ENCODE measurements at places on chromosomes 13 and 19. TPM values are rescaled to one million over a fixed set of nuclear protein-coding genes. Genes with fewer than 3 reads are reported as not detected.

DNA sequence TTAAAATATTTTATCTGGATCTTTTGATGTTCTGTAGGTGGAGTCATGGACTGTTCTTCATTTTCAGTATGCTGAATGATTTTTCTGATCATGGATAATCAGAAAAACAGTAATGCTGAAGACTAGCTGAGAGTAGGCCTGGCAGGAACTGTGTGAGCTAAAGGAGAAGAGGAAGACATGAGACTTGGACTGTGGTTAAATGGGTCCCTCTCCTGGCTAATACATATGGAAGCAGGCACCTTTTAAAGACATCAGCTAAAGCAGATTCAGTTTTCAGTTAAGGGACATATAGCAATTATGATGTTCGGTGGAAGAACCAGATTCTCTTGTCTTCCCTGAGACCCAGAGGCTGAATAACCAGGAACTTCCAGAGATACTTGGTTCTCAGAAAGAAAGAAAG lies 169.4 kb downstream of the OLFM4 start:
- no peaks in the 10 kb centered on the region for H3K36me3 ChIP-seq
- no peak for DNase-seq
- H3K4me1 ChIP-seq, result peaks cover 5% of the 10 kb centered on the region
- no peak overlapping the region for H3K27ac ChIP-seq
- no peak overlapping the region for H3K4me3 ChIP-seq
- peaks cover 13% of the 10 kb centered on the region for H3K27me3 ChIP-seq

DNA sequence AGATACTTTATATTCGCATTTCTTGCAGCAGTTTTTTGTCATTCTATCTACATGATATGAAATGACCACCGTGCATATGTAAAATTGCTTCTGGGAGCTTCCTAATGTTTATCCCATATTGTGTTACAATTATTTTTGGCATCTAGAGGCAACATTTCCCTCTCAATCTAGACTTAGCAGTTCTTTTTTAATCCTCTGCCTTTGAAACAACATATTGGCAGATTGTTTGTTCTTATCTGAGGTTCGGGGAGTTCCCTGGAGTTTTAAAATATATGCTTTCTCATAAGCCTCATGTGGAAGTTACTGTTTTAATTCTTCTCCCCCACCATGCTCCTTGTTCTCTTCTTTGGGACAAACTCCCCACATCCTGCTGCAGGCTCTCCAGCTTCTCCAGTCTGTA lies 130.1 kb upstream of the SLC10A2 start:
- H3K4me1 ChIP-seq, result no peaks in the 10 kb centered on the region
- DNase-seq, result peak; percentile 57
- no peak overlapping the region for H3K4me3 ChIP-seq
- no peaks in the 10 kb centered on the region for H3K27me3 ChIP-seq

DNA sequence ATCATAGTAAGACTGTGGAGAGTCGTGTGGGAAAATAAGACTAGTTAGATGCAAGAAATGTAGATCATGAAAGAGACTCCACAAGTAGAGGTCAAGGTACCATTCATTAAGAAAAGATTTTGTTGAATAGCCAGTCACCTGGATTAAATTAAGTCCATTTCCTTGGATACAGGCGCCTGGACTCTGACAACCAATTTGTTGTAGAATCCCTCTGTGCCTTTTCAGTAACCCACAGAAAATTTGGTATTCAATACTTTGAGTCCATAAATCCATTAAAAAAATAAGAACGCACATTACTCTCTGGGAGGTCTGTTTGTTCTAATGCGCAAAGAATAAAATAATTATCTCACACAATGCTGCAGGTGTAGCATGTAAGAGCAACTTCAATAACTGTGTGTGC lies 469.4 kb downstream of the KLF12 start:
- no peaks in the 10 kb centered on the region for H3K36me3 ChIP-seq
- no peak for DNase-seq
- no peak overlapping the region for H3K27ac ChIP-seq
- no peak overlapping the region for H3K4me3 ChIP-seq

DNA sequence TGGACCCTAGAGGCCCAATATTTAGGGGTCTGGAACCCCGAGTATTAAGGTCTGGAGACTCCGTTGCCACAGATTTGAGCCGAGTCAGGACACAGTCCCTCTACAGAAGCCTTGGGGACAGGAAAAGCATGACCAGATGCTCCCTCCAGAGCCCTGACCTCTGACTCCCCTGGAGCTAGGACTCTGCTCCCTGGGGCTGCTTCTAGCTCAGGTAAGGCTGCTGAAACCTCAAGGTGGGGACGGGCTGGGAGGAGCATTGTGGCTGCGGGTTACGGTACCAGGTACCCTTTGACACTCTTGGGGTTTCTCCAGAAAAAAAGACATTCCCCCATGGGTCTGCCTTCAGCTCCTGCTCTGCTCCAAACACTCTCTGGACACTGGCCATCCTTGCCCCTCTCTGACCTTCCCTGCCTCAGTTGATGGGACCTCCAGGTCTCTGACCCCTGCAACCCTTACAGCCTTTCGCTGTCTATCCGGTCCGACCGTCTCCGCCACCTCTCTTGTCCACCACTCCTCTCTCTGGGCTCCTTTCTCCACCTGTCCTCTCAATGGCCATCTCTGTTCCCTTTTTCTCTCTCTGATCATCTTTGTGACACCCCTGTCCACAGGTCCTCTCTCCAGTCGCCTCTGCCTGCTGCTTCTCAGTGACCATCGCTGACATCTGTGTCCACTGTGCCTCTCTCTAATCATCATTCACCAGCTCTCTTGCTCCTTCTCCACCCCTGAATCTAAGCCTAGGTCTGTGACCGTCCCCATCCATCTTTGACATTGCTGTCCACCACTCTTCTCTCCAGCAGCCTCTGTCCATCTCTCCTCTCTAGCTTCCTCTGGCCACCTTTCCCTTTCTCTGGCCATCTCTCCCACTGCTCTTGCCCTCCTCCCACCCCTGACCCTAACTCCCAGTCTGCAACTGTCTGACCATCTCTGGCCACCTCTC lies 1.4 kb downstream of the LRFN3 start:
- no peak overlapping the region for H3K27ac ChIP-seq
- H3K36me3 ChIP-seq, result peaks cover 6% of the 10 kb centered on the region
- DNase-seq, result no peak

NHLRC3 gene
- total RNA-seq, result 60.3 TPM

ZNF865 gene
- 19.3 TPM for total RNA-seq

NLRP7 gene
- not detected for total RNA-seq

RFPL4AL1 gene
- not detected for total RNA-seq

Measured in lung (tissue), 17 donors.